A172 (cell line): ENCODE measurements at places on chromosomes 1 and 21.

- no peak for DNase-seq
Measured at GRCh38 chr1:67825591-67825990, 7.7 kb downstream of the GNG12 start.

- DNase-seq: no peak
Measured at GRCh38 chr1:154726896-154727753, 119.1 kb upstream of the ADAR start.

DNA sequence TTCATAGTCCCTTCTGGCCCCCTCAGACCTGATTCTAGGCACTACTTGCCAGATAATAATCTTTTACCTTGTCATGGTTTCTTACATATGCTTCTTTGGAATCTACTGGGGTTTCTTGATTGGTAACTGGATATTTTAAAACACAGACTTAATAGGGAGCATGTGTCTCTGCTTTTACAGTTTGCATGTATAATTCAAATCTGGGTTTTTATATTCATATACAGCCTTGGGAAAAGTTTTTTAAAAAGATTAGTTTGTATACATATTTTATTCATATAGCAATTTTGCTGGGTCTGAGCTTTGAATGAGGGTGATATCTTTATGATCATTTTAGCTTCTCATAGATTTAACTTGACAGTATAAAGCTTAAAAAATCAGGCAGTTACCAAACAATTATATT lies 21.1 kb upstream of the CD1D start:
- DNase-seq: no peak

GRCh38 chr1:97202481-97203380 lies 481.1 kb downstream of the PTBP2 start:
- no peak for DNase-seq

DNA sequence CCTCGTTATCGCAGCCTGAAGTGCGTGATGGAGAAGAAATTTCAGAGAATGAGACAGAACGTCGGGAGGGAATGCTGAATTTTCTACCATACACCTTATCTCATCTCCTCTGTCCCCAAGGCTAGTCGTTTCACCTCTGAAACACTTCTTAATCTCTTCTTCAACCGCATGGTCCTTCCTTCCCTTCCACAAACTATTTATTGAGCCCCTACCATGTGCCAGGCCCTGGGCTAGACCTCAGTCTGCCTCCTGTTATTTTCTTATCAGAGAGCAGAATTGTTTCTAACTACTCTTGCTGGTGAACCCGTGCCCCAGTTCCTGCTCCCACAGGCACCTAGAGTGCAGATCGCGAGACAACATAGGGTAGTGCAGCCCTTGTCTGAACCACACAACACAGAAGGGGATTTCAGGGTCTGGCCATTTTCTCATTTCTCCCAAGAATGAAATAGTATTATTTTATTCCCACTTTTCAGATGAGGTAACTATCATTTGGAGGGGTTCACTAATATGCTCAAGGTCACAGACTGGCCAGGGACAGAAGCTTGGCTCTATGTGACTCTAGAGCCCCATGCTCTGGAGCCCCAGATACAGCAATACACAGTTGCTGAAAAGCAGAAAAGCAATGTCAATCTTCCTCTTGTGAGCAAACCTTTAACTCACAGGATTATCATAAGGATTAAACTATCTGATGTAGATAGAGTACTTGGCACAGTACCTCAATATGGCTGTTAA lies 598 bp upstream of the ADIPOR1 start:
- DNase-seq: no peak

DNA sequence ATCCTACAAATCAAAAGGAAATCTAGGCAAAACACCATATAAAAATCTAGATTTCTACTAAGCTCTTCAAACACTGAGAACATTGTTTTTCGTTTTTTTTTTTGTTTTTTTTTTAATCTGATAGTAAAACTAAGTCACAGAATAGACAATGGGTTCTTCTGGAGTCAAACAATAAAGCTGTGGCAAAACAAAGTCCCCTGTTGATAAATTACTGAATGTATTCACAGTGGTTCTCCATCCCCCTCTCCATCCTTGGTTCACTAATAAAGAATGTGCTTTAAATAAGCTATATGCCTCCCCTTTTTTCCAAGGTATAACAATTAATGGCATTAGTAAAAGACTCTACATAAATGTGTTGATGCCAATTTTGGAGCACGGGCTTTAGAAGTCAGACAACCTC lies 16.7 kb upstream of the ATP1B1 start:
- no peak for DNase-seq

DNA sequence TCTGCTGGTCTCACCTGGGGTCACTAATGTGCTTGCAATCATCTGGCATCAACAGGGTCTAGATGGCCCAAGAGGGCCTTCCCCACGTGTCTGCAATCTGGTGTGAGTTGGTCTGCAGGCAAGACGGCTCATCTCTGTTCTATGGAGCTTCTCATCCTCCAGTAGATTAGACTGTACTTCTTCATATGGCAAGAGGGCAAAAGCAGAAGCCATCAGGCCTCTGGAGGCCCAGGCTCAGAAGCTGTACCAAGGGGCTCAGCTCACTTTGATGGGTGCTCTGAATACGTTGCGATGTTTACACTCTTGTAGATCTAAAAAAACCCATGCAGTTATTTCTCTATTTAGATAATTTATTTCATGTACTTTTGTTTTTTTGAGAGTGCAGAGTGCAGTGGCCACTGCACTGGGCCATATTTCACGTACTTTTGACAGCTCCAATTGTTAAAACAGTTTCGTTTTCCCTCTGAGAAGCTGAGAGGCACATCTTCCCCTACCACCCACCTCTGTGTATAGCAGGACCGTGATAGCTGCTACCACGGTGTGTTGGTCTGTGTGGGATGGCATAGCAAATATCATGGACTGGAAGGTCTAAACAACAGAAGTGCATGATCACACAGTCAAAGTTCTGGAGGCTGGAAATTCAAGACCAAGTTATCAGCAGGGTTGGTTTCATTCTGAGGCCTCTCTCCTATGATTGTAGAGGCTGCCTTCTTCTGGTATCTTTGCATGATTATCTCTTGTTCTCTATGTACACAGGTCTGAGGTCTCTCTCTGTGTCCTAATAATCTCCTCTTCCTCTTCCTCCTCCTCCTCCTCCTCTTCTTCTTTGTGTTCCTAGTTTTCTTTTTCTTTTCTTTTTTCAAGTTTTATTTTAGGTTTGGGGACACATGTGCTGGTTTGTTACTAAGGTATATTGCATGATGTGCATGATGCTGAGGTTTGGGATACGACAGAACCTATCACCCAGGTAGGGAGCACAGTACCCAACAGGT lies 17.0 kb downstream of the CITED4 start:
- DNase-seq: no peak

GRCh38 chr1:40640314-40641076 lies 25.0 kb downstream of the RIMS3 start:
- no peak for DNase-seq

DNA sequence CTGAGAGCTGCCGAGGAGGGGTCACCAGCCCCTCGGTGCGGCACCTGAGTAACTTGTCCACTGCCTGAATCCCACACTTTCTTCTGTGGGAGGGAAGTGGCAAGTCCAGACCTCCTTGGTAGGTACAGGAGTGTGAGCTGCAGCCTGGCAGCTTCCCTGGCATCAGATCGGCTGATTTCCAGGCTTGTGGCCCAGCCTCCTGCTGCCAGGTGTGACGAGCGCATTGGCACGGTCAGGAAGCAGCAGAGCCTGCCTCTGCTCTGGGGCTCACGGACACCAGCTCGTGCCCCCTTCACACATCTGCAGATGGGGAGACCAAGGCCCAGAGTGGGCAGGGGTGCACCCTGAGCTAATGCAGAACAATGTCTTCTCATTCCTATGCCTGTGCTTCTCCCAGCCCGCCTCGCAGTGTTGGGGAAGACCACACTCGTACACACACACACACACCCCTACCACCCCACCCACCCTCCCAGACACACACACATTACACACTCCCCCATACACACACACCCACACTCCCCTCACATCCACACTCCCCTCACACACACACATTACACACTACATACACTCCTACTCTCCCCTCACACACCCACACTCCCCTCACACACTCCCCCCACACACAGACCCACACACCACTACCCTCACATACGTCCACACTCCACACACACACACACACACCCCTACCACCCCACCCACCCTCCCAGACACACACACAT lies 33.1 kb upstream of the SELENON start:
- no peak for DNase-seq
